ENCODE measurements at places on chromosomes 1 and 21.

GRCh38 chr1:161374373-161374772 is 6.7 kb upstream of the CFAP126 start:
- no peak for DNase-seq

DNA sequence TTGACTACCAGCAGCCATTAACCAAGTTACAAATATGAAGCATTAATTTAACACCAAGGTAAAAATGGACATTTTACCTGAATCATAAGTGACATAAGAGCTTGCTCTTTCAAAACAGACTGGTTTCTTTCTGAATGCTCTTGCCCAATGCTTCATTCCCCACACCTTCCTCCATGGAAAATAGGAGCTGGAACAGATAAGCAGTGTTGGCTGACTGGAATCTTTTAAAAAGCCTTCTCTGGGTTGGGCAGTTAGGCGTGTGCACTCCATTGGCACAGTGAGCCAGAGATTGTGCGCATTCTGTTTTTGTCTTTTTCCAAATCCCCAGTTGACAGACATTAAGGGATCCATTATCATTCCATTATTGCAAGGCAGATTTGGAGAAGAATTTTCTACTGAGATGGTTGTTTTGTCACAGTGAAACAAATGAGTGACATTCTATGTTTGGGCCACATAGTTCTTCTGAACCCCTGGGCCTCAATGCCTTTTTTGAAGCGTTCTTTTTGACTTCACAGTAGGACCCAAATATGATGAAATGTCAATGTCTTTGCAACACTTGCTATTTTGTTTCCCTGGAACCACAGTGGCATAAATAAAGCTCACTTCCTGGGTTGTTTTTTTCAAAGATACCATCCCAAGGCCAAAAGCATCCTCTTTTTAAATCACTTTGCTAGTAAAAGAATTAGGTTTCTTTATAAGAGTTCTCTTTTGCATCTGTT is 32.3 kb downstream of the LRRC8B start:
- DNase-seq, result no peak

- DNase-seq, result no peak
Measured at GRCh38 chr1:57411262-57411661, 12.6 kb downstream of the DAB1 start.

DNA sequence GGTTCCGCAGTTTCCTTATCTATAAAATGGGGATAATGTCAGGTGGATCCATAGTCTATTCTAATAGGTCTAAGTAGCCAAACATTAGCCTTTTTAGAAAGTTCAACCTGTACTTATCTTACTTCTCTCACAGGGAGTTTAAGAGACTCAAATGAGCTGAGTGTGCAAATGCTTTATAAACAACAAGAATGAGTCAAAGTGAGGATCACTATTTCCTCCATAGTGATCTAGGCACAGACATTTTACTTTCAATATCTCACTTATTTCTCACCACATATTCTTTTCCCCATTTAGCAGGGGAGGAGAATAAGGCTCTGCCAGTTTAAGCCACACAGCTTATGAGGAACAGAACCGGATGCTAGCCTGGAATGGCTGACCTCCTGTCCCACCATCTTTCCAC is 92.1 kb upstream of the LMO4 start:
- DNase-seq, result no peak

DNA sequence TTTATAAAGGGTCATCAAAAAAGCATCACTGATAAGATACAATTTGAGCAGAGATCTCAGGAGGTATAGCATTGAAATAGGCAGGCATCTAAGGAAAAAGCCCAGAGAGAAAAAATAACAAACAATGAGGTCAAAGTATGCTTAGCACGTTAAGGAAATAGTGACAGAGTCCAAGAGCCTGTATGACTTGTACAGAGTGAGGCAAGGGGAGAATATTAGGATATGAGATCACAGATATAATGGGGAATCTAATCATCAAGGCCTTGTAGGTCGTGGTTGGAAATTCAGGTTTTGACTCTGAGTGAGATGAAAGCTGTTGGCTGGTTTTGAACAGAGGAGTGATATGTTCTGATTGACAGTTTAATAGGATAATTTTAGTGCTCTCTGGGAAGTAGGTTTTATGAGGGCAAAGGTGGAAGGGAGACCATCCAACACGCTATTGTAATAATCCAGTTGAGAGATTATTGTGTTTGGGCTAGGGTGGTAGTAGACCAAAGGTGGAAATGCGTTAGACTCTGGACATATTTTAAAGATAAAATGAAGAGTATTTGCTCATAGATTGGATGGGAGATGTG is 644.6 kb upstream of the TMPRSS15 start:
- no peak for DNase-seq

Data from stimulated activated CD8-positive, alpha-beta memory T cell treated with anti-CD3 and anti-CD28 coated beads, Interleukin-2, amount 100 ng/mL, for 1 hour (primary cell).